ENCODE measurements at places on chromosomes 2 and 18.
A peak's percentile ranks its signal among the peaks of the same experiment; 100 is the strongest.

GRCh38 chr2:98664323-98664722, 55.9 kb downstream of the UNC50 start:
- DNase-seq, result no peak

DNA sequence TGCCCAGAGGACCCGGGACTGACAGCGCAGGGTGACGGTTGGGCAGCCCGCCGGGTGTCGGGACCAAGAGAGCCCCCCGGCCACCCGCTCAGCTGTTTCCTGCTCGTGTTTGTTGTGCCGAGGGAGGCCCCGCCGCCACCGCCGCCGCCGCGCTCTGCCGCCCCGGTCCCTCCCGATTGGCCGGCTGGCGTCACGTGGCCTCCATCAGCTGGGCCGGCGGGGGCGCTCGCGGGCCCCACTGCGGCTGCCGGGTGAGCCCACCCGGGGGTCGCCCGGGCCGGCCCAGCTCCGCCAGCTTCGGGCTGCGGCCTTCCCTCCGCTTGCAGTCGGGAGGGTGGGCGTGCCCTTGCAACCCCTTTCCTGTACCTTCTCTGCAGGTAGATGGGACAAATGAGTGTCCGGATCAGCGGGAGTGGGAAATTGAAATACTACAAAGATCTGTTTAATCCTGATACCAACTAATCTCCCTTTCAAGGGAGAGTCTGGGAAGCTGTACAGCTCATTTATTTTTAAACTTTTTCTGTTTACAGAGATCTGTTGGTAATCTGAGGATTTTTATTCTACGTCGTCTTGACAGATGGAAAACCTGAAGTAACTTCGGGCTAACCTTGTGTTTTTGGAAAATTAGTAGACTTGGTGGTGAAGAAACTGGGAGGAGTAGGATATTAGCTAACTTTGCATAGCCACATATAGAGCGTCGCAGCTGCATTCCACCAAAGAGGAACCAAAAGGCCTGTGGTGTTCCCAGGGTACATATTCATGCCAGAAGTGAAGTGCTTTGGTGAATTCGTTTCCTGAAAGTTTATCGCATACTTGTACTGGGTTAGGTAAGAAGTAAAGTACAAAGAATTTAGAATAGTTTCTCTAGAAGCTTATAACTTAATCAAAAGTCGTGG, 1.2 kb downstream of the YPEL5 start:
- DNase-seq, result peak; percentile 34

- peak; percentile 11 for DNase-seq
Measured at GRCh38 chr2:106192752-106193689, 1.1 kb downstream of the UXS1 start.

GRCh38 chr2:163756588-163756987, 20.8 kb upstream of the FIGN start:
- no peak for DNase-seq

DNA sequence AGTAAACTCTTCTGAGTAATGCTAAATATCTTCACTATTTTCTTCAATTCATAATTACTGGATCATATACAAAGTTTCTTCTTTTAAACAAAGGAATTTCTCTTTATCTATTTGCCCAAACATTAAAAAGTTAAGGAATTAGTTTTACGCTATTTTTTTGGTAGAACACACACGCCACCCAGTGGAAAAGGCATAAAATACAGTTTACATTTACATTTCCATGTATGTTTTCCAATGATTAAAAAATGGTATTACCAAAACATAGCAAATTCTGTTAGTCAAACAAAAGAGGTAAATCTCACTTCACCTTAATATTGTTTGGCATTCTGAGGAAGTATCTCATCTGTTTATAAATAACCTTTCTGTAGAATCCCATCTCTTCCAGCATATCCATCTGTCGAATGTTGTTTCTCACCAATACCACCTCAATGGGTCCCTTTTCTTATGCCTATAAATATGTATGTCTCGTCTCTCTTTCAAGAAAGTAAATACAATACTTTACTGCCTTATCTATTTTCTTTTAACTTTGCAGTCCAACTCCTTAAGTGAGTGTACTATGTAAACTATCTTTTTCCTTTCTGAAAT, 7.2 kb downstream of the BOLL start:
- no peak for DNase-seq
